ENCODE measurements at places on chromosomes 6 and 20. TPM values are rescaled to one million over a fixed set of nuclear protein-coding genes. Genes with fewer than 3 reads are reported as not detected.

VSX1 gene
- not detected for total RNA-seq

HMGCLL1 gene
- not detected for total RNA-seq

OR2H1 gene
- not detected for total RNA-seq

COL9A3 gene
- not detected for total RNA-seq

TGM3 gene
- not detected for total RNA-seq

LZTS3 gene
- 0.54 TPM for total RNA-seq

CPNE5 gene
- 0.61 TPM for total RNA-seq

THBS2 gene
- not detected for total RNA-seq

ANKEF1 gene
- total RNA-seq, result 0.32 TPM

NEU1 gene
- total RNA-seq, result 24.3 TPM

PRDM13 gene
- total RNA-seq, result not detected

CTAGE9 gene
- total RNA-seq, result not detected

SMOC2 gene
- total RNA-seq, result not detected

SIRT5 gene
- total RNA-seq, result 10.1 TPM

BPIFB1 gene
- total RNA-seq, result not detected

SLC35F1 gene
- not detected for total RNA-seq

BANF2 gene
- not detected for total RNA-seq

SRC gene
- 6.4 TPM for total RNA-seq

RAMACL gene
- 0.29 TPM for total RNA-seq

IGF2R gene
- total RNA-seq, result 126 TPM

Measured in activated T-helper 1 cell treated with anti-CD3 and anti-CD28 coated beads, Interleukin-12 subunit alpha, Interleukin-12 subunit beta, Interleukin-2, Interleukin-4 antibody, amounts not matched to agents 30 ng/mL and 10 ng/mL and 1 ng/mL, durations not matched to agents 14 hours and 24 hours and 36 hours (primary cell).